Activated naive CD4-positive, alpha-beta T cell treated with Interleukin-2 at 50 U/mL for 16 hours (primary cell): ENCODE measurements at places on chromosomes 6 and 20.

DNA sequence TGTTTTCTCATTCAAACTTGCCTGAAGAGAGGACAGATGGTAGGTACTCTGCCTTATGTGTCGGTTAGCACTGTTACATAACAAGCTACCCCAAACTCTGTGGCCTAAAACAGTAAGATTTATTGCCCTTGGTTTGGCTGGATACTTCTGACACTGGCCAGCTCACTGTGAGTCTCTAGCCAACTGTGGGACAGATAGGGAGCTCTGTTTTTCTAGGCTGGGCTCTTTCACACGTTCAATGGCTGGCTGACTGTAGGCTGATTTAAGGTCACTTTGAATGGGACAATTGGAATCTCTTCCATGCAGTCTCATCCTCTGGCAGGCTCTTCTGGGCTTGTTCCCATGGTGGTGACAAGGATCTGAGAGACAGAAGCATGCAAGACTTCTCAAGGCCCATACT, 39.4 kb upstream of the JAG1 start:
- DNase-seq: no peak

GRCh38 chr6:82032444-82032843, 215.1 kb downstream of the IBTK start:
- DNase-seq: no peak

DNA sequence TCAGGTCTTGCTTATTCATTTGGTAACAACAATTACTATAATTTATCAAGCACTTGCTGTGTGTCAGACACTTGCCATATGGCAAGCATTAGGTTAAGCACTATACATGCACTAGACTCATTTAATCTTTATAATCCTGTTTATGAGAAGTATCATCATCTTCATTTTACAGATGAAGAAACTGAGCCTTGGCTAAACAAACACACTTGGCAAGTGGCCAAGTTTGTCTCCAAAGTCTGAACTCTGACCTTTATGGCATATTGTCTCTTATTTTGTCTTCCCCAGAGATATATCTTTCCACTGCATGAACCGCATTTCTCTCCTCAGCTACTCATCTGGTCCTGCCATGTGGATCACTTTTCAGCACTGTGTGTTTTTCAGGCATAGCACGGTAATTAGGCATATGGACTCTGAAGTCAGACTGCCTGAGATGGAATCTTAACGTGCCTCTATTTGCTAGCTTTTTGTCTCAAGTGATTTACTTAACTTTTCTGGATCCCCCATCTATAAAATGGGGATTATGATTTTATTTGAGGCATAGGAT, 4.7 kb downstream of the ADGRF5 start:
- DNase-seq: no peak

GRCh38 chr20:59247731-59248684, 52.4 kb upstream of the EDN3 start:
- no peak for DNase-seq

DNA sequence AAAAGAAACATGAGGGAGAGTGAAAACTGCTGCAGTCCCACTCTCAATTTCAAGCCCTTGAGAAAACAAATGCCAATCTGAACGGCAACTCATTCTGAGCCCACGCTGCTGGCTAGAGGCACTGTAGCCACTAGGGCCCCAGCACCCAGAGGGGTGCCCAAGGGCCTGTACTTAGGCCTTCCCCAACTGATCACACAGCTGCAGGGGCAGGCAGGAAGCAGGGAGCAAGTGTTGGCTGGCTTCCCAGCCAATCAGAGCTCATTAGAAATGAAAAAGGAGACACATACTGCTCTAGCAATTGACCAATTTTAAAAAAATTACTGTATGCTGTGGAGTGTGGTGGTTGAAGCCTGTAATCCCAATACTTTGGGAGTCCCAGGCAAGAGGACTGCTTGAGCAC, 3.7 kb upstream of the BEND3 start:
- DNase-seq: no peak

- DNase-seq: no peak
Observed at GRCh38 chr6:140237251-140237650, 862.8 kb upstream of the CITED2 start.

GRCh38 chr6:20539387-20539786, 5.1 kb downstream of the CDKAL1 start:
- DNase-seq: no peak

DNA sequence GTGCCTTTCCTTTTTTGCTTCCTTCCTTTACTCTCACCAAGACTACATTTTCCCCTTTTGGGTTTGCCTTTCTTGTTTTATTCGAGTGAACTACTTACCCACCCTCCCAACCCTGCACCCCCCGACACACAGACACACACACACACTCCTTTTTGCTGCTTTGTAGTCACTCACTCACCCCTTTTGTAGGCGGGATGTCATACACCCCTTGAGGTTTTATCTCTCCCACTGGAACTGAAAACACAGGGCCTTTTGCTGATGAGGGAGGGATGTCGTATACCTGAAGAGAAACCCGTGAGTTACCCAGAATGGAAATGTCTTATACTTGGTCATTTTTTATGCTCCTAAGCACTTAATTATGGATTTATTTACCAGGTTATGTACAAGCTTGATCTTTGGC, 40.3 kb downstream of the NEDD9 start:
- DNase-seq: no peak

GRCh38 chr6:19554356-19555225, 282.6 kb upstream of the ID4 start:
- no peak for DNase-seq

GRCh38 chr20:31758991-31759390, 19.9 kb downstream of the TPX2 start:
- no peak for DNase-seq

DNA sequence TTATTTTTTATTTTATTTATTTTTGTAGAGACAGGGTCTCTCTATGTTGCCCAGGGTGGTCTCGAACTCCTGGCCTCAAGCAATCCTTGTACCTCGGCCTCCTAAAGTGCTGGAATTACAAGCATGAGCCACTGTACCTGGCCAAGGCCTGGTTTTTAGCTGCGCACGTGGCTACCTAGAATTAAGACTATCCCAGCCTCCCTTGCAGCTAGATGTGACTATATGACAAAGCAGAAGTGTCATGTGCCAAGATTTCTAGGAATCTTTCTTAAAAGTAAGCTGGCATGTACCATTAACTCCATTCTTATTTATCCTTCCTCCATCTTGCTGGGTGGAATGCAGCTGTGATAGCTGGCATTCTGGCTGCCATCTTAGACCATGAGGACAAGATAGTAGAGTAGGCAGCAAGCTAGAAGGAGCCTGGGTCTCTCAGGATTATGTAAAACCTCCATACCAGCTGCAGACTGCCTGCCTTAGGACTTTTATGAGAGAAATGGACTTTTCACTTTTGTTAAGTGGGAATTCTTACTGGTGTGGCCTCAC, 2.1 kb upstream of the SPDEF start:
- no peak for DNase-seq

DNA sequence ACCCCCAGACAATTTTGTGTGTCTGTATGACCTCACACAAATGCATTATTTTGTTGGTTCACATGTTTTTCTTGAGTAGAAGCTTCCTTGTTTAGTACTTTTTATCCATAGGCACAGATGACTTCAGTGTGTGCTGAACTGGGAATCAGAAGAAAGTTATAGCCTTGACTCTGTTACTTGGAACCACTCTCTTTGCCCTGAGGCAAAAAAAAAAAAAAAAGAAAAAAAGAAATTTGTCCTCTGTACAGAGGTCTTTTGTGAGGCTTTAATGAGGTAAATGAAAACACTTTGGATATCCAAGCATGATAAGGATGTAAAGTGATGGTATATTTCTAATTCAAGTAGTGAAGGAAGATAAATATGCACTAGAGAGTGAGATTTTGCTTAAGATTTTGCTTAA, 51.9 kb downstream of the TRMT11 start:
- no peak for DNase-seq

DNA sequence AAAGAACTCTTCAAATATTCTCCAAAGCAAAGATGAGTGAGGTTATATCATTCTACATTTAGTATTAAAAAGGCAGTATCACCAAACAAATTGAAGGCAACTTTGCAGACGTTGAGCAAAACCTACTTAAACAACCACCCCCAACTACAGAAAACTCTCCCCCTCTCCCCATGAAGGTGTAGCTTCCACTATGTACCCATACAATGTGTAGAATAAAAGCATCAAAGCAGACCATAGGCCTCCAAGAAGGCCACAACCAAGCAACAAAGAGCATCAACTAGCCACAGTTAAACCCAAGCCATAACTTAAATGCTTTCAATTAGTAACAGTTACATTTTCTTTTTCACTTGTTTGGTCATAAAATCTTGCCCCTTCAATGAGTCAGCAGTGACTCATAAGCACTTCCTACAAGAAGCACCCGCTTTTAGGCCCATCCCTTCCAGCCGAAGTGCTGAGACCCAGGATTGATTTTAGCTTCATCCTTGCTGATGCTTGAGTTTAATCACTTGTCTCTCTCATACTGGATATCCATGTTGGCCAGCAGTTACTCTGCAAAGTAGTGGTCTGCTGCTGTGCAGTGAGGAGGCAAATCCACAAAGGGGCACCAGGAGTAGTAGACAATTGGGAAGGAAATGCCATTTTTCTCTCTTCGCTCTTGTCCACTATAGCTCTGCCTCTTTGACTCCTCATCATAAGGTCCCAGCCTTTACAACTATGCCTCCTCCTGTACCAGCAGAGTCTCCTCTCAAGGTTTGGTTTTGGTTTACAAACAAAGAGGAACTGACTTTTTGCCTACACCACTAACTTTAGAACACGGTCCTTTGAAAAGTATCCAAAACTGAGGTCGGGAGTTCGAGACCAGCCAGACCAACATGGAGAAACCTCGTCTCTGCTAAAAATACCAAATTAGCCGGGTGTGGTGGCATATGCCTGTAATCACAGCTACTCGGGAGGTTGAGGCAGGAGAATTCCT, 8.4 kb upstream of the NUP153 start:
- peak; percentile 42 for DNase-seq

- DNase-seq: peak; percentile 63
Observed at GRCh38 chr6:143536461-143536865, 24.9 kb upstream of the FUCA2 start.

DNA sequence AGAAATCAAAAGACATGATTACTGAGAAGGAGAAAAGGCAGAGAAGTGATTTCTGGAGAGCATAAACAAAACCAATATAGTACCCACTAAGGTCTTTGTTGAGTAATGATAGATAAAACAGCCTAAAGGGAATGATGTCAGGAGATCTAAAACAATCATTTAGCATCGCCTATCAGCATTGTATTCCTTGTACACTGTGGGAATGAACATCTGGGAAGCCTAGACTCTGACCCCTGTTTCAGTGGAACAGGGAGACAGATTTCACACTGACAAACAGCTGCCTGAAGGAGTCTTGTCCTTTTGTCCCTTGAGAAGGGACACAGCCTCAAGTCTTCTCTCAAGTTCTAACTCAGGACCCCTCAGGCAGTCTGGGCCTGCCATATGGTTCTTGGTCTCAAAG, 1.7 kb downstream of the ASIP start:
- no peak for DNase-seq

DNA sequence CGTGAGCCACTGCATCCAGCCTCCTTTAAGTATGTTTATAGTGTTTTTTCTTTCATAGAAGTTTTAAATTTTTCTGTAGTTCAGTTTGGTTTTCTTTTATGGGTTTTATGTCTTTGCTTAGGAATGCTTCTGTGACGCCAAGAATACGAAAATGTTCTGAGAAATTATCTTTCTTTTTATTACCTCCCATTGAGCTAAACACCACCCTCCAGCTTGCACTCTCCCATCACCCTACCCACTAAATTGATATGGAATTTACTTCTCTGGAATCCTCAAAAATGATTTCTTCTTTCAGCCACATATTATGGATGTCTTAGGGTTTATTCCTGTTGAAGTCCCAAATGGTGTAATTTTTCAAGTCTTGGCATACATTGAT, 38.1 kb downstream of the JARID2 start:
- DNase-seq: no peak

DNA sequence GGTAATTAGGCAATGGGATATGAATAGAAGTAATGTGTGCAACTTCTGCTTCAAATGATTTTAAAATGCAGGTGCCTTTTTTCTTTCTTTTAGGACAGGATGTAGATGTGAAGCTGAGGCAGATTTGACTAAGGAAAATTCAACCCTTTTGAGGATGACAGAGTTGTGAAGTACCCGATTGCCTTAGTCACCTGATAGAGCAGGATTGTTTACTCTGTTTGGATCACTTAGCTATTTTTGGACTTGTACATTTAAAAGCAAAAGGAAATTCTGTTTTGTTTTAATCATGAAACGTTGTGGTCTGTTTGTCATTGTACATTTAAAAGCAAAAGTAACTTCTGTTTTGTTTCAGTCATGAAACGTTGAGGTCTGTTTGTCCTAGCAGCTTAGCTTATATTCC, 143.4 kb downstream of the FAM83B start:
- no peak for DNase-seq

- DNase-seq: no peak
Observed at GRCh38 chr6:149318581-149319286, 1.2 kb downstream of the TAB2 start.

DNA sequence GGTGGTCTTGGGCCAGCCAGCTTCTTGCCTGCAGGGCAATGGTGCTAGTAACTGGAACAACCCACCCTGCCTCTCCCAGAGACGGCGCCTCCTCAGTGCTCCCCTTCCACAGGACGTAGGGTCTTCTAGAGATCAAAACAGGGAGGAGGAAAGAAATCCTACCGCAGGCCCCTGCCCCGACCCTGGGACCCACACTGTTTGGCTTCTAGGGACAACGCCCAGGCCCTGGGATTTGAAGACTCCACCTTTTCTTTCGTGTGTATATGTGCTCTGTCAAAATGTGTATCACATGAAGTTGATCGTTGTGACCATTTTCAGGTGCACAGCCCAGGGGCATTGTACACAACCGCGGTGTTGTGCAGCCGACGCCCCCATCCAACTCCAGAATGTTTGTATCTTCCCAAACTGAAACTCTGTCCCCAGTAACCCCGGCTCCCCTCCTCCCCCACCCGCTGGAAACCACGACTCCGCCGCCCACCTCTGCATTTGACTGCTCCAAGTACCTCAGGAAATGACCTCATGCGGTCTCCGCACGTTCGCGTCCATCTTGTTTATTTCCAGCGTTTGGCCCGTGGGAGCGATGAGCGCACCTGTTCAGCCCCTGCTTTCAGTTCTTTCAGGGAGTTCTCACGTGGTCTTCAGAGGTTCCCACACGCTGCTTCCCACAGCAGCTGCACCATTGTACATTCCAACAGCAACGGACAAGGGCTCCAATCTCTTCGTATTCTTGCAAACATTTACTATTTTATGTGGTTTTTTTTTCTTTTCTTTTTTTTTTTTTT, 3.4 kb upstream of the BHLHE23 start:
- peak; percentile 78 for DNase-seq

DNA sequence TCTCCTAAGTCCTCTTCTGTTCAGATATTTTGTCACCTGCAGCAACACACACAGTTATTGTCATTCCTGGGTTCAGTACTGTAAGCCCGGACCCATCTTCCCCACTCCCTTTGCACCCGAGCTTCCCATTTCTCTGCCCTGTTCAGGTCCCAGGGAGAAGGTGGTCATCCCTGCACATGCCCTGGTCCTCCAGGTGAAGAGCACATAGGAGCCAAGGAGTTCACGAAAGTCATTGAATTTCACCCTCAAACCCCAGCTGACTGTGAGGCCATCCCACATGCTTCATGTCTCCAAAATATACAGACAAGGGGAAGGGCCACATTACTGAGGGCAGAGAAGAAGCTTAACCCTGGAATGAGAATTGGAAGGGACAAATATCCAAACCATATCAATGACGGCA, 8.1 kb downstream of the HLA-DPA1 start:
- no peak for DNase-seq
